ENCODE measurements at places on chromosomes 5 and 9.

- DNase-seq: no peak
These were observed 40.8 kb upstream of the ROPN1L start for GRCh38 chr5:10400831-10401230.

DNA sequence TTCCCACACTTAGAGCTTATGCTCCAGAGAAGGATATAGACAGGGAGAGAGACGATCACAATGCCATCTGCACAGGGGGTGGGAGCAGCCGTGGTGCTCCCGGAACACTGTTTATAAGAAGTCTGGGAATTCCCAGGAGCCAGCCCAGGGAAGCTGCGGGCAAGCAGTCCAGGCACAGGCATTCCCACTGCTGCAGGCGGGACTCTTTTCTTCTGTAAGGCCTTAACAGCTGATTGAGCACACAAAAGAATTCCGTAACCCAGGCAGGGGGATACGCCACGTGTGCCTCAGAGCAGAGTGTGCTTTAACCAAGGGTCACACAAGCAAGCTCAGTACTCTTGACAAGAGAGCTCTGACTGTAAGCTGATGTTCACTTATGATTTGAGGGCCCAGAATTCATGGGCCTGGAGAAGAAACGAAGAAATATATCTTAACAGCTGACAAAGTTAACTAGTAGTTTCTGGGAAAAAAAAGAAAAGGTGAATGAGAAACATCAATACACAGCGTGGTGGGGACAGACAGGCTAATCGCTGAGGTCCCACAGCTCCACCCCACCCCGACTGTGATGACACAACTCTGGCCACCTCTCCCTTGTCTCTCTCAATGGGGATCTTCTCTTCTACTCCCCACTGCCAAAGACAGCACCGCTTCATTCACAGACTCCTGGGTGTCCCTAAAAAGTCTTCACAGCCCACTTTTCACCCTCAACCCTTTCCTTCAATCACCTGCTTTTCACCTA, 85.9 kb upstream of the SIMC1 start:
- no peak for DNase-seq

DNA sequence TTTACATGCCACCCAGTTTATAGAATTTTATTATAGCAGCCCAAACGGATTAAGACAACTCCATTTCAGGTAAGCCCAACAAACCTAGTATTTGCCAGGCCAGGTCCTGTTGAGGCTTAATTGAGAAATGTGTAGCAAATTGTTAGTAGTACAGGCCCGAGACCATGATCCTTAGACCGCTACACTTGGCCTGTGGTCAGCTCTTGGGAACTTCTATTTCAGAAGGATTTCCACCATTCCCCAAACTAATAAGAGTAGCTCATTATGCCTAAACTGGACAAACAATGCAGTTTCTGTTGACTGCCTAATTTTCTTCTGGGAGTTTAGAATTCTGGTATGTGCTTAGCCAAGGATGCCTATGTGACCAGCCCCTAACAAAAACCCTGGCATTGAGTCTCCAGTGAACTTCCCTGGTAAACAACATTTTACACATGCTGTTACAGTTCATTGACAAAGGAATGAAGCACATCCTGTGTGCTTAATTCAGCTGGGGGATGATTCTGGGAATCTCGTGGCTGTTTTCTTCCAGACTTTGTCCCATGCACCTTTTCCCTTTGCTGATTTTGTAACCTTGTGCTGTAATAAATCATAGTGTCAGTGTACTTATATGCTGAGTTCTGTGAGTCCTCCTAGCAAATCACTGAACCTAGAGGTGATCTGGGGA, 5.6 kb upstream of the GPX3 start:
- DNase-seq: no peak

DNA sequence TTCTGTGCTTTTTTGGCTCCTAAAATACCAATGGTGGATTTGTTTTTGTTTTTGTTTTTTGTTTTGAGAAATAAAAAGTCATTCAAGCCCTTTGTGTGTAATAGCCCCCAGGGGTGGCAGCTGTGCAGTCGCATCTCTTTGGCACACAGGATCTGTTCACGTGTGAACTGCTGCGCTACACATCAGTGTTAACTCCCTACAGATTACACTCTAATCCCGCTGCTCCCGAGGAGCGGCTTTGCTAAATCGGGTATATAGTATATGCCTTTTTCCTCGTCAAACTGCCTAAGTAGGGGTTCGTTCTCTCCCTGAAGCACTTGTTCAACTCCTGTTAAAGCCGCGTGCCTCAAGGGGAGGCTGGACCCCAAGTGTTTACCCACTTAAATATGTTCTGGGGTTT, 22.3 kb downstream of the ZBTB34 start:
- DNase-seq: no peak

DNA sequence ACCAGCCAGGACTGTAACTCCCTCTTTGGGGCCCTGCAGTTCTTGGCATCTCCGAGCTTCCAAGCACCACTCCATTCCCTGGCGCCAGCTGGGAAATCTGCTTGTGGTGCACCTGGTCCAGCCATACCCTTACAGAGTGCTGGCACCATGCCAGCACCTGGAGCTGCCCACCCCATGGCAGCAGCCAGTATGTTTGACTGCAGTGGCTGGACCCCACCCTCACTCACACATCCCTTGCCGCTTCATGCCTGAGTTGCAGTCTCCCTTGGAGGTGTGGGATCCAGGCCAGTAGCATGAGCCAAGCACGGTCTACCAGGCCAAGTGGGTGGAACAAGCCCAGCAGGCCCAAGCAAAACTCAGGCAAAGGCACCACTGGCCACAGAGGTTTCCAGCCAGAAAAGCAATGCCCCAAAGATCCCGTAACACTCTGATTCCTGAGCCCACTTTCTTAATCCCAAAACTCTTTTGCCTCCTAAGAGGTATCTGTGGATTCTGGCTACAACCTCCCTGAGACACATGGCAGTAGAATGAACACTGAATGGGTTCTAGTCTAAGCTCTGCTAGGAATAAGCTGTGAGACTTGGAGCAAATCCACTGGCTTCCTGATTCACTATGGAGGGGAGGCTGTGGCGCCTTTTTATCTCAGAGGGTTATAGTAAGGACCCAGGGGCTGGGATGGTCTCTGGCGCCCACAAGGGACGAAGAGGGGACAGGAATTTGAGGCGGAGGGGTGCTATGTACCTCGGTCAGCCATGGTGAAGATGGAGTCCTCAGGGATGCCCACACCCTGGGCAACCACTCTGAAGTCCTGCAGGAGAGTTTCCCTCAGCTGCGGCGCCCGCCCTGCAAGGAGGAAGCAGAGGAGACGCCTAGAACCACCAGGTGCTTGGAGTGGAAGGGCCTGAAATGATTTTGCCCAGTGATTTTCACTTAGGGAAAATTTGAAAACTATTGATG, 5.6 kb downstream of the AMBP start:
- peak; percentile 32 for DNase-seq

DNA sequence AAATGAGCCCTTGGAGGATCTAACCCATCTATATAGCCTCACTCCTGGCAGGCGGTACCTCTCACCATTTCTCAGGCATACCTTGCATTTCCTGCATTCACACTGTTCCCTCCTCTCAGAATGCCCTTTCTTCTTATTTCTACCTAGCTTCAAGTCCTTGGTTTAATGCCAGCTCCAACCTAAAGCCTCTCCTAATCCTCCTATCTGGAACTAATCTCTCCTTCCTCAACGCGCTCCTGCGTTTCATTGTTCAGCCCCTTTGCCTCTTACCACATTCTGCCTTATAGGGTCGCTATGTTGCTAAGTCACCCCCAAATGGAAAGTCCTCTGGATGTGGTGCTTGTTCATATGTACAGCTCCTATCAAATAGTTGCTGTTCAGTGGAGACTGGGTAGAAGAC, 288.5 kb upstream of the TUT7 start:
- DNase-seq: no peak

DNA sequence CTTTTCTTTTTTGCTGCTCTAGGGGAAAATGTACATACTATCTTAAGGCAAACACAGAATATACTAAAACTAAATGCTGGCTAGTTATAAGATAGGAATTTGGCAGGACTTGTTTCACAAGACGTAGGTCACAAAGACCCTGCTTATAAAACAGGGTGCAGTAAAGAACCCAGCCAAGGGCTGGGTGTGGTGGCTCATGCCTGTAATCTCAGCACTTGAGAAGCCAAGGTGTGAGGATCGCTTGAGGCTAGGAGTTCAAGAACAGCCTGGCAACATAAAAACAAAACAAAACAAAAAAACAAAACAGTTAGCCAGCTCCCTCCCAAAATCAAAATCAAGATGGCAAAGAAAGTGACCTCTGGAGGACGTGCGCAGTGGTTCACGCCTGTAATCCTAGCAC, 49.5 kb upstream of the DENND4C start:
- no peak for DNase-seq

DNA sequence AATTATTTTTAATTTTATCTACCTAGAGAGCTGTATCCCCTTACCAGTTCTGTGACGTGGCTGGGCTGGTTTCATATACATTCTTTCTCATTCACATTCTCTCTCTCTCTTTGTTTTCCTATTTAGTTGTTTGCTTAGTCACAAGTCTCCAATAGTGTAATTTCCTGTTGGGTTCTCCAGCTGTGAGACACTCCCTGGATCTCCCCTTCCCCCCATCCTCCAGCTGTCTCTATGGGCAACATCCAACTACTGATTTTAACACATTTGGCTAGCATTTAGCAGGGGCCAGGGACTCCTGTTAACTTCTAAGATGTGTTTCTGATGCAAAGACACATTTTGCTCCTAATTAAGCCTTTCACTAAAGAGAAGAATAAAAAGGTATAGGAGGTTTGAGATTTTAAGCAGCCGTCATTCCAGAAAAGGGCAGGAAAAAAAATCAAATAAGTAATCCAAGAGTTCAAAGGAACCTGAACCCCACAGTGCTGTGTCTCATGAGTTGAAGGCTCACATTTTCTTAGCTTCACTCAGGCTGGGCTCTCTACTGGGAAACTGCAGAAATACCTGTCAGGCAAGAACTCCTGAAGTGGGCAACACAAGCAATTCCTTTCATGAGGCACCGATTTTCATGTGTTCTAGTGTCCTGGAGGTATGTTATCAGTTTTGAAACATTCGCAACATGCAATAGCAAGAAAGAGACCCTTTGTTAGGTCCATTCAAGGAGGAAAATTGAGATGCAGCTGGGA, 198.7 kb upstream of the C9orf72 start:
- DNase-seq: no peak

- DNase-seq: no peak
These were observed 64.8 kb upstream of the TTC23L start for GRCh38 chr5:34774139-34774538.

DNA sequence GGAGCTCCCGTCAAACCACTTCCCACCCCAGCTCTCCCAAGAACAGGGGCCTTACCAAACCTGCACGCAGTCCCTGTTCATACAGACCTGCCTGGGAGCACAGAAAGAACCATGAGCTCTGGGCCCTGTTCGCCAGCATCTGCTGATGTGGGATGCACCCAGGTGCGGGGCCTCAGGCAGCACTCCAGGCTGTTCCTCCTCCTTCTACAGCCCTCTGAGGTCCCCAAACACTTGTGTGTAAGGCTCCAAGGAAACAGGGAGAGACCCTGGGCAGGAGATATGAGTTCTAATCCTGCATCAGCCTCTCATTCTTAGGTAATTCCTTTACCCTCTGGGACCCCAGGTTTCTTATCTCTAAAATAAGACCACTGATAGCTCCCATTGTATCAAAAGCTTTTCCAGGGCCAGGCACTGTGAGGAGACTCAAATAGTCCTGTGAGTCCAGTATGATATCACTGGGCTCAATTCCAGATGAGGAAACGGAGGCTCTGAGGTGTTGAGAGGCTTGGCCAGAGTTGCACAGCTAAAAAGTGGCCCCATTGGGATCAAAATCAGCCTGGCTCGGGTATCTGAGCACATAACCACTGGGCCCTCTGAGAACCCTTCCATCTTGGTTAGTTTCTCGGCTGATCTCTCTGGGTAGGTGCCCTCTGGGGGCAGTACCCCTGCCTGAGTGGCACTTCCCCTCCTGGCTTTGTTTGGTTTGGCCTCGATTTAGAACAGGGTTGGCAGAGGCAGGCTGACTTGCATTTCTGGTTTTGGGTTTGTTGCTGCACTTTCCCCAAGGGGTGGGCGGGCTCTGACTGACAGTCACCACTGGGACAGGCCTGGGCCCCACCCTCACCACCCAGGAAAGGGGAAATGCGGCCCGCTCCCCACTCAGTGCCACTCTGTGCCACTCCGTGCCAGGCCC, 116.8 kb downstream of the RGS3 start:
- DNase-seq: peak; percentile 62

- peak; percentile 74 for DNase-seq
These were observed 705 bp downstream of the PWWP2A start for GRCh38 chr5:160118349-160119141.

Measured in head of caudate nucleus (tissue), 42 donors.